ENCODE measurements at places on chromosomes 4 and X. TPM values are rescaled to one million over a fixed set of nuclear protein-coding genes. Genes with fewer than 3 reads are reported as not detected.

DNA sequence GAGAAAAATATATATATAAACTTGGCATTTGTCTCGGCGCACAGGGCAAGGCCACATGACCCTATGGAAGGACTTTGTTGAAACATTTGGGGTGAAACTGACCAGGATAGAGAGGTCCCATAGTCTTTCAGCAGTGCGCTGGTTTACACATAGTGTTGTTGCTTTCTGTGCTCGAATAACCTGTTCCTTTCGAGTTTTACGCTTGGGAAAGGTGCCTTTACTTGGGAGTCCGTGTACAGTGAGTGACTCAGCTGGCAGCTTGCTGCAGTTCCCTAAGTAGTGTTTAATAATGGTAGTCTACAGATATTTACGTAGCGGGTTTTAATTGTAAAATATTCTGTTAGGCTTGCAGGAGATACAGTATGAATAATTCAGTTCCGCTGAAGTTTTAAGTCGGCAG, 578 bp downstream of the APOOL start:
- DNase-seq, result no peak

- DNase-seq, result no peak
Observed at GRCh38 chr4:20454515-20454914, 202.8 kb downstream of the SLIT2 start.

GRCh38 chrX:46860557-46860956, 23.7 kb downstream of the RP2 start:
- DNase-seq, result no peak

DNA sequence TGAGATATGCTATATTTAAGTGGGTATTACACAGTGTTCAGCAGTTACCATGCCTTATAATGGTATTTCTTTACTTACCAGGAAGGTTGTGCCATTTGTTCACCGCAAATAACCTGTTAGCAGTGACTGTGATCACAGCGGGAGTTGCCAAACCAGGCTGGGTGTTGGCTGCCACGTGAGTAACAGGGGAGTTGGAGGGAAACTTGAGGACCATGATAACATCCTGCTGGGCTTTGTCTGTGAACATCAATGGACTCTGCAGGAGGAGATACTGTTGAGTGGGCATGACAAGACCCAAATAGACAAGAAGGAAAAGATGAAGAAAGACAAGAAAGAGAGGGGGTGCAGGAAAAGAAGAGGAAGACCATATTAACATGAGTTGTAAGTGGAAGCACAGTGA, 242.9 kb downstream of the DCLK2 start:
- no peak for DNase-seq

DNA sequence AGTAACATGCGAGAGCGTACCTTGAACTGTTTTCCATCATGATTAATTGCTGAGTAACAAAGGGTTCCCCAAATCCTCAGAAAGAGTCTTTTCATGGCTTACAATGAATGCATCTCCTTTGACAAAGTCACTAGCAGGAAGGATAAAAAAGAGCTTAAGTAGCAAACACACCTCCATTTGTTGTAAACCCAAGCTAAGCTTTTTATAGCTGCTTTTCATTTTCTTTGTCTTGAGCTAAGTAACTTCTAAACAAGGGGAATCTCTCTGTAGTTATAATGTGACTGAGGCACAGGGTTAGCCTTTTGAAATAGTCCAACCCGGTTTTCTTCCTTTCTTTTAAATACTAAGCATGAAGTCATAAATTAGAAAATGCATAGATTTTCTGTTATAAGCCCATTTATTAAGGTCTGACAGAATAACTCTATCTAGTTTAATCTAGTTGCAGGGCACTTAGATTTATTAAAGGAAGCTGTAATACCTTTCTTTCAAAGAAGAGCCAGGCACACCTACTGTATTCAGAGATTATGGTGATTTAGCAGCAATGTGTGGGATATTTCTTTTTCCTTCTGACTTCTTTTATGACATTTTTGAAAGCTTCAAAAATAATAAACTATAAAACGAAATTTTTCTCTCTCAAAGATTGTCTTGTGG, 226.9 kb upstream of the SMIM31 start:
- DNase-seq, result no peak

GRCh38 chrX:153488231-153488914, 6.4 kb upstream of the BGN start:
- no peak for DNase-seq

- no peak for DNase-seq
Observed at GRCh38 chrX:33447285-33447684, 235.9 kb upstream of the DMD start.

GRCh38 chr4:147933316-147933715, 201.4 kb downstream of the ARHGAP10 start:
- DNase-seq, result no peak

DNA sequence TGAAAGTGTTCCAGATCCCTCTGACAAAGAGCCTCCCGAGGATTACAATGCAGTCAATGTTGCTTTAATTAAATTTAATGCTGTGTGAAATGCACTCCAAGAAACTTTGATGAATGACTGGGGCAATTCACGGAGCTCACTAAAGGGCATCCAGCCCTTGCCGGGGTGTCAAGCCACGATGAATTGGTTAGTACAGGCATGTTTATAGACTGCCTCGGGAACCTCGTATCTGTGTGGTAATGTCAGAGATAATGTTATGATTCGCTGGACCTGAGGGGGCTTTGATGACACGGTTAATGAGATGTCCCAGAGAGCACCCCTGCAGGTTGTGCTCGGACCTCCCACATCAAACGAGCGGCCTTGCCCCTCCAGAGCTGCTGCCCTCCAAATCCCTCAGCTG, 428.8 kb downstream of the NKX6-1 start:
- DNase-seq, result no peak

DNA sequence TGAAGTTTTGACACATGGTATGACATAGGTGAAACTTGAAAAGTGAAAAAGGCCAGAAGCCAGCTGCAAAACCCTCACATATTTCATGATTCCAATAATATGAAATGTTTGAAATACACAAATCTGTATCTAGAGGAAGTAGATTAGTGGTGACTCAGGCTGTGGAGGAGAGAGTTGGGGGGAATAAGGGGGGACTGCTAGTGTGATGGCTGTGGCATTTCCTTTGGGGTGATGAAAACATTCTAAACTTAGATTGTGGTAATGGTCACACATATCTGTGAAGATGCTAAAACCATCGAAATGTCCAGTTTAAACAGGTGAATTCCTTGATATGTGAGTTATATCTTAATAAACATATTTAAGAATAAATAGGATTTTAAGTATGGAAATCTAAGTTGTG, 343.5 kb upstream of the SFRP2 start:
- no peak for DNase-seq

GRCh38 chr4:153127760-153128494, 76.3 kb upstream of the TRIM2 start:
- DNase-seq, result peak; percentile 85

- DNase-seq, result no peak
Observed at GRCh38 chrX:119488749-119489148, 20.5 kb downstream of the SLC25A5 start.

DNA sequence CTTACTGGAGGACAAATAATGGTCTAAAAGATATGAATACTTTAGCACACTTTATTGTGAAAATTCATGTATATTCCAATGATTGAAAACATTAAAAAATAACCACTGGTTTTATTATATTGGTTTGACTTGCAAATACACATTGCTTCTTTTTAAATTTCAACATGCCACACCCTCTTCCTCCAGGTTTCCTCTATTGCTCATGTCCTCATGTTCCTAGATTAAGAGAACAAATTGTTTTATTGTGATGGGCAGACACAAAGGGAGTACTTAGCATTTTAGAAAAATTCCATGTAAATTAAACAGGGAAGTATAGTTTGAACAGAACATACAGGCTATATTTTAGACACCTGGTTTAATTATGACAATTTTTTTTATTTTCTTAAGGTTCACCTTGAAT, 230.6 kb upstream of the GPRIN3 start:
- DNase-seq, result no peak

TRIM75 gene
- polyA plus RNA-seq, result not detected

AMOT gene
- 25.7 TPM for polyA plus RNA-seq

ASB12 gene
- 0.29 TPM for polyA plus RNA-seq

EDA2R gene
- polyA plus RNA-seq, result 1.2 TPM

FAM9B gene
- polyA plus RNA-seq, result 0.07 TPM

KLB gene
- 0.25 TPM for polyA plus RNA-seq

Data from left lung (tissue), 14 donors.